ENCODE measurements at places on chromosomes 7 and 10.

DNA sequence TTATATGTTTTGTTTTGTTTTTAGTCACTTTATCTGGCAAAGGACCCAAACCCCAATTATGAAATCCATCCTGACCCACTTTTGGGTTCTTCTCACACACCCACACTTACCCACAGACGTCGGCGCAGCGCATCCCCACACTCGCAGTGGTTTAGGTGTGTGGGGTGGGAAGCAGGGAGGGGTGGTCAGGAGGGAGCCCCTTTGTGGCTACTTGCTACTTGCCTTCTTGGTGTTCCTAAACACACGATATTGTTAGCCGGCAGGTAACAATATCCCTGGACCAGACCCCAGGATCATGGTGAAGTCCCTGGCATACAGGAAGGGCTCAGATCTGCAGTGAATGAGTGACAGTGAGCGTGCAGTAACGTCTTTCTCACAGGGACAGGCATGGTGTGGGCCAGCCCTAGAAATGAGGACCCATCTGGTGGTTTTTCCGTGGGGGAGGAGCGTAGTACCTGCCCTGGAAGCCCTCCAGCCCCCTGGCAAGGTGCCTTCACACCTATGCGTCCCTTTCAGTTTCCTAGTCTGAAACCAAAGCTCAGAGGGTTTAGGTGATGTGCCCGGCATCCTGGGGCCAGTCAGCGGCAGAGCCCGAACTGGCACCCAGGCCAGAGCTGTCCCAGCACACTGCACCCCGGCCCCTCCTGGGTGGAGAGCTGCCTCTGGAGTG lies 4.4 kb downstream of the SPOCK2 start:
- no peak for DNase-seq

DNA sequence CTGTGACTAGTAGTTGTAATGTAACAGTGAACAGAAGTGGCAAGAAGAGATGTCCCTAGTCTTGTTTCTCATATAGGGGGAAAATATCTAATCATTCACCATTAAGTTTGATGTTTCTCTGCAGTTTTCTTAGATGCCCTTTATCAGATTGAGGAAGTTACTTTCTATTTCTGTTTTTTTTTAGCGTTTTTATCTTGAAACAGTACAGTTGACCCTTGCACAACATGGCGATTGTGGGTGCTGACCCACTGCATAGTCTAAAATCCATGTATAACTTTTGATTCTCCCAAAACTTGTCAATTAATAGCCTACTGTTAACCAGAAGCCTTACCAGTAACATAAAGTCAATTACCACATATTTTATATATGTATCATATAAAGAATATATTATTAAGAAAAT lies 192.0 kb downstream of the ADK start:
- no peak for DNase-seq

DNA sequence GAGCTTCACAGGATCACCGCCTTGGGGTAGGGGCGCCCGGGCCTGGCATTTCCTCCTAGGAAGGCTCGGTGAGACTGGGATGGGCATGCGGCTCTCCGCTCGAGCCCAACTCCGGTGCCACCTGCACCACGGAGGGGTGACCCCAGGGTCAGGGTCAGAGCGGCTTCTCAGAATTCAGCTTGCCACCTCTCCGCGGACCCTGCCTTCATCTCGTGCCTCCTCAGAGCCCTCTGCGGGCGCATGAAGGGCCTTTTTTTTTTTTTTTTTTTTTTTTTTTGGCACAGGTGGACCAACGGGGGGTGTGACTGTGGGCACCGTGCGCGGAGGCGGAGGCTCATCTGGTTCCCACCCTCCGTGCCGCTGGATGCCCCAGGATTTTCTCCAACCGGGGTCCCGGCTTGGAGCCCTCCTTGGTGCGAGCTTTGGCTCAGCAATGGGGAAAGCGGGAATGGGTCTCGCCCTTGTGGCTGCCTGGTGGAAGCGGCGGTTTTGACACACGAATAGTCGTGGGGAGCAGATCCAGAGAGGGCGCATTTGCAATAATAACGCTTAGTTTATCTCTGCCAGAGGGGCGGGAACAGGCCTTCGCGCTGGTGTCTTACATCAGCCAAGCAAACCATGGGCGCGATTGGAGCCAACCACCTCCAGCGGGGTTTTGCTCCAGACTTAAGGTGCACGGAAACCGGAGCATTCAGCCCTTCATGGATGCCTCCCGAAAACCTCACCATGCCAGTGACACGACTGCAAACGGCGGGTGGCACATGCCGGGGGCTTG lies 5.0 kb upstream of the TNRC18 start:
- DNase-seq, result peak; percentile 85

DNA sequence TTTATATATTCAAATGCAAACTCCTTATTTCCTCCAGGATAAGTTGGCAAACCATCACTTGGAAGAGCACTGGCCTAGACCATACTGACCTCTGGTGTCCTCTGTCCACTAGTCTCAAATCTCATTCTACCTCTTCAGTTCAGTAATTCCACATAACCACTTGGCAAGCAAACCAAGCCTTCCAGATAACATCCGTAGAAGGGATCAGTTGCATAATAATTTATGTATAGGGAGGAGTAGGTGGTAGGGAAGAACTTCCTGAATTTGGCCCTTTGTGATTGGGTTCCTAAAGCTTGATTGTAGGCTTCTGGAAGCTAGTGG lies 55.0 kb downstream of the WAC start:
- DNase-seq, result peak; percentile 32

DNA sequence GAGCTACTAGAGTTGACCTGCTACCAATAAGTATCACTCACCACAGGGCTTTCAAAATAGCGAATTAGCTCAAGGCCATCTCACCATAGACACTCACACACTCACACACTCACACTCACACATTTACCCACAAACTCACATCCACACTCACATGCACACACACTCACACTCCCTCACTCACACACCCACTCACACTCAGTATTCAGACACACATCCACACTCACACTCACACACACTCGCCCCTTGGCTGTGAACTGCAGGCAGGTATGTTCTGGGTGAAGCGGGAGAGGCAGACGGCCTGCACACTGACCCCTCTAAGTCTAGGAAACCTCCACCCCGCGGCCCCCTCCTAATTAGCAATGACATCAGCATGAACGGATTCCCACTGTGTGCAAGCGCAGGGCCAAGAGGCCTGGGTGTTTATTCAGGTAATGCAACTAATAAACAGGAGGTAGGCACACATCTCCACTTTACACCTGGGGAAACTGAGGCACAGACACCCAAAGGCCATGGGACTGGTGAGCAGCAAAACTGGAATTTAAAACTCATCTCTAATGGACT lies 94.6 kb downstream of the ADARB2 start:
- DNase-seq, result no peak

DNA sequence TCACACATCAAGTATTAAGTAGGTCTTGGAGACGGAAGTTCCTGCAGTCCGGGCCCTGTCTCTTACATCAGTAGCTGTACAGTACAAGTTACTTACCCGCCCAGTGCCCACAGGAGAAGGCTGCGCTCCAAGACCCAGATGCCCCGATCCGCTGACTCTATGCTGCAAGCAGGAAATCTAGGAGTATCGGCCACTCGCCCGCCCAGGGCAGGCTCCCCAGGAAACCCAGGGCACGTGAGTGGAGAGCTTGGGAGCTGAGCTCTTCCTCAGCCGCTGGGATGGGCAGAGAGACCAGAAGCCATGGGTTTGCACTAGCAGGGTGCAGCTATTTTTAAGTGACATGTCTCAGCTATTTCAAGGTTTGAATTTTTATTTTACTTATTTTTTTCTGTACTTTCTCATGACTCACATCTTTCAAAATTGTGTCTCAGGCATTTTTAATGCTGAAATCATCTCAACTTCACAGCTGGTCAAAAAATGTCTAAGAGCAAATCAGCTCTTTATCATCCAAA lies 1.9 kb upstream of the GPER1 start:
- DNase-seq, result no peak

GRCh38 chr10:114323023-114323422 lies 81.3 kb downstream of the AFAP1L2 start:
- DNase-seq, result no peak

GRCh38 chr10:63166742-63167258 lies 33.7 kb downstream of the NRBF2 start:
- peak; percentile 87 for DNase-seq

- DNase-seq, result no peak
Measured at GRCh38 chr10:17418249-17418648, 36.1 kb downstream of the ST8SIA6 start.

DNA sequence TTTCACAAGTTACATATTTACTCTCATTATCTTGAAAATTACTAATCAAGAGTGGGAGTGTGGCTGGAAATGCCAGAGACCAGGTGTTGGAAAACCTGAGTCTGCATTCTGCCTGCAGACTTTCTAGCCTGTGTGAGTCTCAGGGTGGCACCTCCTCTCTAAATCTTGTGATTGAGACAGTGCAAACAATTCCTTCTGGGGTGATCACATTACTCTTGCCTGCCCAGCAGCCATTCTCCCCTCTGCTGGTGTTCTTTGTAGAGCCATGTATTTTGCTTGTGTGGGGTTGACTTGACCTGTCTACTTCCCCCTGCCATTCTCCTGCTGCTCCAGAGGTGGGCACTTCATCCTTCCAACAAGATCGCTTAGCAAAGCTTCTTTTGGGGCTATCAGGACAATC lies 101.1 kb downstream of the RAPGEF5 start:
- DNase-seq, result no peak

DNA sequence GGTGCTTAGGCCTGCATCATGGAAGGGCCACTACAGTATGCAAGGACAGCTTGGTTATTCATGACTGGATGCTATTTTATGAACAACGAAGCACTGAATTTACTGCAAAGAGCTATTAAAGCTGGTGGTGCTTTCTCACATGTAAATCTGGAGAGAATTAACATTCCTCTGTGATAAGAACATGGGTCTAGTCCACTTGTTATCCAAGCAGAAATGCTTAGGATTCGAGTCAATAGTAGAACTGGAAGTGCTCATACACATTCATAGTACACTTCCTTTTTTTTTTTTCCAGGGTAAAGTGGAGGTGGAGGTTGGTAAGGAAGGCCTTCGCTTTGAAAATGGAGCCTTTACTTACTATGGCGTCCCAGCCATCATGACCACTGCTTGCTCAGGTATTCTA lies 35.0 kb downstream of the CNNM1 start:
- DNase-seq, result no peak

- DNase-seq, result no peak
Measured at GRCh38 chr7:15317215-15317614, 244.6 kb downstream of the AGMO start.

GRCh38 chr10:132302421-132303310 lies 5.1 kb downstream of the STK32C start:
- no peak for DNase-seq

DNA sequence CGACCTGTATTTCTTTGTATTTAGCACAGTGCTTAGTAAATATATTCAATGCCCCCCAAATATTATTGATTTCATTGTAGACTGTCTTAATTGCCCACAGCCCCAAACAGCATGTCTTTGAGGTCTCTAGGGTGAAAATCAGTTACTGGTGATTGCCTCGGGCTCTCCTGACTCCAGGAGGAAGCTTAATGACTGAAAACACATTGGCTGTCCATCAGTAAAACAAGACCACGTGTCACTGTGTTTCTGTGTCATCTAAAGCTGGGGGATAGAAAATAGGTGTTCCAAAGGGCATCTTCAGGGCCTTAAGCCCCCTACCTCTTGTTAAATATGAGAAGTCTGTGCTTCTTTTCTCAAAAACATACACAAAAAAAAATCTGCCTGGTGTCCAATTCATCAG lies 67.9 kb downstream of the CACNA2D1 start:
- no peak for DNase-seq

DNA sequence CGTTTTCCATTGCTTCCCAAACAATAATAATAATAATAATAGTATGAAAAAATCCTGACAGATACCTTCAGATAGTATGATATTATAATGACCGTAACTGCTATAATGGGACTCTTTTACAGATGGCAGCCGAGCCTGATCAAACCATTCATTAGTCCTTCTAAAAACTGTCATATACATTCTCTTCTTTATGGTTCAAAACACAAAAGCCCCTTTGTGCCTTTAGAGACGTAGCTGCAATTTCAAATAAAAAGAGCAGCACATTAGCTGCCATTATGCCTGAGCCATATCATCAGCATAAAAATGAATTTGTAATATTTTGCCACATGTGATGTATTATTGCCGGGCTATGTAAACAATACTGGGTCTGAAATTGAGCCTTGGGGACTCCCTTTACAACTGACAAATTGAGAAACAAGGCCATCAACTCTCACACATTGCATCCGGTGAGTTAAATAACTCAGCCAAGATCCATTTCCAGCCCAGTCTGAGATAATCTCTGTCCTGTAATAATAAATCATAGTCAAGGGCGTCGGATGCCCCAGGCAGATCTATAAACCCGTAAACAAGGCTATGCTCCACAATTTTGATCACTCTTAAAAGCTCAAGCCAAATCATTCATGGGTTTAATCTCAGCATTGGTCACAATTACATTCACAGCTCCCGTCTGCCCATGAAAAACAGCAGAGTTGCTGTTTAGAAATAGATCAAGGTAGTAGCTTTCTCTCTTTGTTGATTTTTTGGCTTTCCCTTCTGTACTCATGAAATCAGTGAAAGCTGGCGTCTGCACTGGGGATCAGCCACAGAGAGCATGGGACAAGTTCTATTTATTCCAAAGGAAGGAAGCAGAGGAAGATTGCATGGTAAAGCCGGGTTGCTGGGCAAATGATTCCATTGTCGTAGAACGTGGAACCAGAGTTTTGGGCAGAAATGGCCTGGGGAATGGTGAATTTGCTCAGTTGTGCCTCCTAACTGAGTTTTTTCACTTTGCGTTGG lies 150.1 kb upstream of the BMPER start:
- no peak for DNase-seq

GRCh38 chr10:114831186-114831867 lies 9.7 kb downstream of the FHIP2A start:
- DNase-seq, result no peak

Measured in T47D (cell line).